ENCODE measurements at places on chromosomes 3 and 15. TPM values are rescaled to one million over a fixed set of nuclear protein-coding genes. Genes with fewer than 3 reads are reported as not detected.

Gene ROPN1
- total RNA-seq, result not detected

Gene SMCO1
- total RNA-seq, result not detected

Gene LSAMP
- 2.1 TPM for total RNA-seq

Gene CNTN4
- total RNA-seq, result 0.19 TPM

Gene MUC20
- total RNA-seq, result 0.10 TPM

Gene CCDC33
- not detected for total RNA-seq

Gene BLM
- total RNA-seq, result 4.1 TPM

Gene GPR156
- total RNA-seq, result 0.76 TPM

Gene MAN2A2
- 54.5 TPM for total RNA-seq

Gene EPHB1
- 11.0 TPM for total RNA-seq

Gene SLC28A1
- not detected for total RNA-seq

Gene FOXB1
- not detected for total RNA-seq

Gene ACVR2B
- 3.7 TPM for total RNA-seq
